ENCODE measurements at places on chromosomes 6 and 20.
A peak's percentile ranks its signal among the peaks of the same experiment; 100 is the strongest.

GRCh38 chr6:168908166-168908565, 345.5 kb downstream of the THBS2 start:
- DNase-seq, result no peak

DNA sequence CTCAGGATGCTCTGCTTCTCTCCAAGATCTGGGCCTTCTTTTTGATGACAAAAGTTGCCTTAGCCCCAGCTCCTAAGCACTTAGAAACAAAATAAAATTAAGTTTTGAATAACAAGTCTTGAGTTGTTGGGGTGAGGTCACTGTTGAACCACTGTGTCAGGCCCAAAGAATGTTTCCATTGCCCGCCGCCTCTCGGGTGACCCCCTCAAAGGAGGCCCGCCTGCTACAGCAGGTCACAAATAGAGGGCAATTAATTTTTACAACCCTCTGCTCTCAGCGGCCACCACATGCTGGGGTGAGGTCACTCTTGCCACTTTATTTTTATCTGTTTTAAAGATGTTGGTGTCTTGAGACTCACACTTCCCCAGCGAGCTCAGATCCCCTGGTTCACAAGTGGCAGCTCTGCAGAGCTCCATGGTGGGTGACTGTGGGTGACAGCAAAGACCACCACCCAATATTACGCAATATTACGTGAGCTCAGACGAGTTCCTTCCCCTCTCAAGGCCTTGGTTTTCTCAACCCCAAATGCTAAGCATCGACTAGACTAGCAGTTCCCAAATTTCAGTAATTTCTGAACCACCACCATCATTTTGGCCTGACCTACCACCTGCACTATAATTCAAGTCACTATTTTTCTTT, 247.7 kb upstream of the PMEPA1 start:
- DNase-seq, result no peak

DNA sequence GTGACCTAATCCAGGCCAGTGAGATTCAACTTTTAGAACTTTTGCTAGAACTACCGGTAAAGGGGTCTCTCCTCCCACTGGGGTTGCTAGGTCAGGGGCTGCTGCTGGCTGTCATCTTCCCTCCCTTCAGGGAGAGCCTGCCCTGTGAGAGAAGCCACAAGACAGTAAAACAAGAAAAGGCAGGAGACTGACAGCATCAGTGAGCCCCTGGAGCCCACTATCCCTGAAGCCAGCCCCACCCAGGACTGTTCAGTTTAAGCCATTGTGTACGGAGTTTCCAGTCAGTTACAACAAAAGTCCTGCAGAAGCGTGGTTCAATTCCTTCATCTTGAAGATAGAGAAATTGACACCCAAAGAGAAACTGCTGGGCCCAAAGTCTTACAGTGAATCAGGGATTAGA, 7.9 kb upstream of the BMP7 start:
- DNase-seq, result no peak

DNA sequence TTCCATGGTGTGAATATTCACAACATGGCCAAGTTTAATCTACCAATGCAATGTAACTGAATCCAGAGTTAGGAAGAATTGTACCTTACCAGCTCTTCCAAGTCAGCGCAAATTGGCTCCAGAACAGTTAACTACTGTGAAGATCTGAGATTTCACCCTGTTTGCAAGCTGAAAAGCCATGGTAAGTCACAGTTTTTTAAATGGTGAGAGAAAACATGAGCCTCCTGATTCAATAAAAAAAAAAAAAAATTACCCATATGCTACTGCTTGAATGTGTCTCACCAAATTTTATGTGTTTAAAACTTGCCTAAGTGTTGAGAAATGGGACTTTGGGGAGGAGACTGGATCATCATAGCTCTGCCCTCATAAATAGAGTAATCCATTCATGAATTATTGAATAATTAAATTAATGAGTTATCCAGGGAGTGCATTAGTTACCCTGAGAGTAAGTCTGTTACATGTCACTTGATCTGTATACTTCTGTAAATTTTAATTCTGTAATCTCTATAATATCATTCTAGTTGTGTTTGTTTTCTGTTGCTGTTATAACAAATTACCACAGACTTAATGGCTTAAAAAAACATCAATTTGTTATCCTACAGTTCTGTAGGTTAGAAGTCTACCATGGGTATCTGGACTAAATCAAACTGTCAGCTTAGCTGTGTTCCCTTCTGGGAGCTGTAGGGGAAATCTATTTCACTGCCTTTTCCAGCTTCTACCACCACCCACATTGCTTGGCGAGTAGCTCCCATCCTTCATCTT, 1355.9 kb downstream of the GRIK2 start:
- no peak for DNase-seq

DNA sequence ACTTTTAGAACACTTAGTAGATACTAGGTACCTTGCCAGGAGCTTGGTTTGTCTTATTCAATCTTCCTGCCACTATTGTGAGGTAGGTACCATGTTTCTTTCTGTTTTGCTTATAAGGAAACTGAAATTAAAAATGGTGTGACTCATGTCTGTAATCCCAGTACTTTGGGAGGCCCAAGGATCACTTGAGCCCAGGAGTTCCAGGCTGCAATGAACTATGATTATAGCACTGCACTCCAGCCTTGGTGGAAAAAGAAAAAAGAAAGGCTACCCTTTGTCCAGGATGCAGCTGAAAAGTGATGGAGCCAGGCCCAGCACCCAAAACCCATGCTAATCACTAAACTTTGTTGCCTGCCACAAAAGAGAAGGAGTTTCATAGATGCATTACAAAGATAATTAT, 34.1 kb upstream of the LAMA4 start:
- no peak for DNase-seq

DNA sequence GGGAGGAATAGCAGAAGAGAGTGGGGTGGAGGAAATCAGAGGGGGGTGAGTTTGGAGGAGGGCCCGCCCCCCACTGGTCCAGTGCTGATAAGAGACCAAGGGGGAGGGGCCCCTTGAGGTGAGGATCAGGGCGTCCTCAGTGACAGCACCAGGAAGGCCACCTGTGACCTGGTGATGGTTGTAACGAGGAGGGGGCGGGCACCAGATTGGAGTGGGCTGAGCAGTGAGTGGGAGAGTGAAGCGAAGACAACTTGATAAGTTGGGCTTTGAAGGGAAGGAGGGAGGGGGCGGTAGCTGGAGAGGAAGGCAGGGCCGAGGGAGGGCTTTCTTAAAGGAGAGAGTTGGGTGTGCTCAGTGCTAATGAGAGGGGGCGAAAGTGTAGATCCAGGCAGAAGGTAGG, 30.7 kb downstream of the CDH22 start:
- no peak for DNase-seq

DNA sequence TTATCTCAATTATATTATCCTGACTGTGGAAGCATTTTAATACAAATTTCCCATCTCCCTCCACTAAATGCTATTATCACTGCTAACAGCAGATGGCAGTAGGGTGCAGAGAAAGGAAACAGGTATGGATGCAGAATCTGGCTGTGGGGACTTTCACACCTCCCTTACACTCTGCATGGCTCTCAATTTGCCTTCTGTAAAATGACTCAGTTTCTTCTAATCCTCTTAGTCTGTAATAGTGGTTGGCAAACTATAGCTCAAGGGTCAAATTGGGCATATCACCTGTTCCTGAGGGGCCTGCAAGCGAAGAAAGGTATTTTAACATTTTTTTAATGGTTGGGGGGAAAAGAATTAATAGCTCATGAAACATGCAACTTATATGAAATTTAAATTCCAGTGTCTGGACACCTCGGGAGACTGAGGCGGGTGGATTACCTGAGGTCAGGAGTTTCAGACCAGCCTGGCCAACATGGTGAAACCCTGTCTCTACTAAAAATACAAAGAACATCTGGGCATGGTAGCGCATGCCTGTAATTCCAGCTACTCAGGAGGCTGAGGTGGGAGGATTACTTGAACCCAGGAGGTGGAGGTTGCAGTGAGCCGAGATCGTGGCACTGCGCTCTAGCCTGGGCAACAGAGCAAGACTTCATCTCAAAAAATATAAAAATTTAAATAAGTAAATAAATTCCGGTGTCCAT, 83.5 kb downstream of the ZMYND8 start:
- DNase-seq, result no peak

DNA sequence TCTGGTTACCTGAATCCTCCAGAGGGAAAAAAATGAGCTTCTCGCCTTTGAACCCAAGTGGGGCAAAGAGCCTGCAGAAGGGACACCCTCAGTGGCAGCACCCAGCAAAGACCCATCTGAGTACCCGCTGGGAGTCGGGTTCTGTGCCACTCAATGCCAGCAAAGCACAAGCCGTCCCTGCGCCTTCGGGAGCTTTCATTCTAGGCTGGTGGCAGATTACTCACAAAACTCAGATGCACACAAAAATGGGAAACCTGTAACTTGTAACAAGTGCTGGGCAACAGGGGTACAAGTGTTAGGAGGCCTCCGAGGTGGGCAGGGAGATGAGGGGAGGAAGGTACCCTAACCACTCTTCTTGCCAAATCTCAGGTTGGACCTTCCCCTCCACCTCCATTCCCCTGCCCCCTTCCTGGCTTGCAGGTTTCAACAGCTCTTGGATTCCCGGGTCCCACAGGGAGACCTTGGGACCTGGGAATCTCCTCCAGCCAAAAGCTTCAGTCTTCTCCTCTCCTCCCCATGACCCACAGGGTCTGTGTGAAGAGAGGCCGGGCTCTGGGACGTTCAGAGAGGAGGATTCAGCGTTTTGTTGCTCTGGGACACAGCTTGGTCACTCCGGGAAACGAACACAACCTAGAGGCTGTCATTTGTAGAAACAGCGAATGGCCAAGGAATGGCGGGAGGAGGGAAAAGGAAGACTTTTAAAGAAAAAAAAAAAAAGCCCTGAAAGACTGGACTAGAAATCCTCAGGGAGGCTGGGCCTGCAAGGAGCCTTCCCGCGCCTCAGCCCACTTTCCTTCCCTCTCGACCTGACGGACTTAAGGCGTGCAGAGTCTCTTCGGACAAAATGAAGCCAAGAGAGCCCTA, 1.2 kb upstream of the PARD6B start:
- no peak for DNase-seq

GRCh38 chr20:3093861-3094361, 9.4 kb upstream of the AVP start:
- DNase-seq, result no peak

- no peak for DNase-seq
Measured at GRCh38 chr6:170597278-170597677, 12.8 kb upstream of the PDCD2 start.

DNA sequence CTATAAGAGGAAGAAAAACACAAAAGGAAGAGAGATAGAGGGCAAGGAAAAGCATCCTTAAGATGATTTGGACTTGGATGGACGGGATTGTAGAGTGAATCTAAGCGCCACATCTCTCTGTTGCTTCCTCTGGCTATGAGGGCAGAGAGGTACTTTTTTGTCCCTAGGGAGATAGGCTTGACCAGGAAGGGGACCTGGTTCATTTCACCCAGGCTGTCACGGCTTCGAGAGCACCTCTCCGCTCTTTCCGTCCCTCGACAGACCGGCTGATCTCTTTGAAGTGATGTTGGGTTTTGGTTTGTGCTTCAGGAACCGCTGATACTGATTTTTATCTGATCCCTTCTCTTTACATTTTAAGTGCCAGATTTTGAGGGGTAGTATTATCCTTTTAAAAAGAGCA, 19.6 kb downstream of the NKX2-4 start:
- no peak for DNase-seq

- DNase-seq, result no peak
Measured at GRCh38 chr6:63571361-63572043, 778 bp upstream of the LOC128125822 start.

DNA sequence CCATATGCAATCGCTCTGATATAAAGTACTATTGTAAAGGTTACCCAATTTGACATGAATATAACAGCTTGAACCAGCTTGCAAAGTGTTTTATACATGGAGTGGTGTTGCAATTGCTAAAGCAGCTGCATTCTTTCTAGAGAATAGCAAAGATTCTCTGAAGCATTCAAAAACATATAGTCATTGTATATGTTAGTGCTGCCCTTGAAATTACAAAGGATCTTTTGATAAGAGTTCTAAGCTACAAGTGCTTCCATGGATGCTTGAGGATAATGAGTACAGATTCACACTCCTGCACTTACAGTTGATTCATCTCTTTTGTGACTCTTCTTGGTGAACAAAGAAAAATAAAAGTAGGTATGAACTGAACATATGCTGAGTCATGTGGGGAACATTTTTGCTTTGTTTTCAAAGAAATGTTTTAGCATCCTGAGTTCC, 175.7 kb downstream of the ALDH8A1 start:
- DNase-seq, result no peak

GRCh38 chr20:23143986-23144690, 58.0 kb upstream of the CD93 start:
- no peak for DNase-seq

- DNase-seq, result no peak
Measured at GRCh38 chr6:143958839-143959399, 49.1 kb downstream of the PLAGL1 start.

GRCh38 chr6:147244832-147245231, 40.6 kb downstream of the STXBP5 start:
- DNase-seq, result no peak

DNA sequence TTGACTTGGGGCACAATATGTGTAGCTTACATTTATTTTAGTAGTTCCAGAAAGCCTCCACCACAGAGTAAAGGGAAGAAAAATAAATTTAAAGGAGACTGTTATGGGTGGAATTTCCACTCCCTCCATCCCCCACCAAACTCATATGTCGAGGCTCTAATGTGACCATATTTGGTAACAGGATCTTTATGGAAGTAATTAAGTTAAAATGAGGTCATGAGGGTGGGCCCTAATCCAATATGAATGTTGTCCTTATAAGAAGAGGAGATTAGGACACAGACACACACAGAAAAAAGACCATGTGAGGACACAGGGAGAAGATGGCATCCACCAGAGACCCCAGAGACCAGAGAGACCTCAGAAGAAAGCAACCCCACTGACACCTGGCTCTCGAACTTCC, 189.7 kb downstream of the EDN1 start:
- DNase-seq, result no peak

GRCh38 chr6:56671651-56672461, 29.2 kb upstream of the DST start:
- peak; percentile 95 for DNase-seq

DNA sequence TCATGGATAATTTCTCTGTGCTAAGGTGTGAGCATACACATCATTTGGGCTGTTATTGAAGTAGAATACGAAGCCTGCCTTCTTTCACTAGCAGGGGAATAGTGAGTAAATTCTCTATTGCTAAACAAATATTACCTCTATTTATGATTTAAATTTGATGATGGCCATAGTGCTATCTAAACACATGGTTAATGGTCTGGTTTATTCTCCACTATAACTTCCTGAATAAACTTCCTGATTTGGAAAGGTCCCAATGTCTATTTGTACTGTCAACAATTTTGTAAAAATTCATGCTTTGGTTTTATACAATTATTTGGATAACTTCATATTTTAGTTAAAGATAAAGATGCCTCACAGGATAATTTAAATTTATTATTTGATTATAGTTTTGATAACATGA, 400.8 kb downstream of the ARHGAP18 start:
- no peak for DNase-seq

GRCh38 chr6:30325150-30325872, 1.4 kb upstream of the TRIM39 start:
- peak; percentile 15 for DNase-seq

DNA sequence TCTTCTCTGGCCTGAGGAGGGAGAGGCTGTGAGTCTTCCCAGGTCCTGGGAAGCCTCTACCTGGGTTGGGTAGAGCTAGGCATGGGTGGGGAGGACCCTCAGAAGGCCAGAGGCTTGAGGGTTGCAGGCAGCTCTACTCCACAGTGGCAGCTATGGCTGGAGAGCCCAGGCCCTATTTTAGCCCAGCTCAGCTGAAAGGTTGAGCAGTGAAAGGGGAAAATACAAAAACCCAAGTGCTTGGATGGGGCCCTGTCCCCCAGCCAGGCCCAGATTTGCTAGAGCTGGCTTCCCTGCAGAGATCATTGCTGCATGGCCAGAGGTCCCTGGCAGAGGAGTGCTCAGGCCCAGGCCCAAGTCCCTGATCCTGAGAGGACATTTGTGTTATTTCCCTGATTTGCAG, 45.7 kb downstream of the SUN5 start:
- DNase-seq, result no peak

- DNase-seq, result peak; percentile 65
Measured at GRCh38 chr20:4167261-4168021, 152.1 kb upstream of the RNF24 start.

All from posterior cingulate gyrus (tissue), 11 donors.